ENCODE measurements at places on chromosomes 5 and 9. TPM values are rescaled to one million over a fixed set of nuclear protein-coding genes. Genes with fewer than 3 reads are reported as not detected.

Gene C5orf58
- not detected for total RNA-seq

Gene SPATA31C1
- not detected for total RNA-seq

Gene GRXCR2
- total RNA-seq = not detected

Gene PHYHD1
- total RNA-seq = 42.7 TPM

Gene STING1
- total RNA-seq = 77.4 TPM

Gene SLCO6A1
- total RNA-seq = not detected

Gene NPR3
- 23.5 TPM for total RNA-seq

Gene SARDH
- 16.4 TPM for total RNA-seq

Gene REEP5
- total RNA-seq = 93.8 TPM

Gene SLC25A2
- total RNA-seq = 4.8 TPM

Gene BTNL3
- total RNA-seq = not detected

Gene CTXN3
- total RNA-seq = not detected

Gene SPATA31A3
- not detected for total RNA-seq

Gene FOXI1
- not detected for total RNA-seq

Gene PTPN3
- total RNA-seq = 3.3 TPM

Gene DOCK2
- total RNA-seq = 83.4 TPM

Gene SLC46A2
- 0.22 TPM for total RNA-seq

Gene PRR16
- total RNA-seq = 2.1 TPM

Gene UBE2QL1
- total RNA-seq = 1.0 TPM

Gene SH3TC2
- total RNA-seq = 90.4 TPM

Gene CNTNAP3B
- 52.8 TPM for total RNA-seq

Gene MYO10
- total RNA-seq = 30.6 TPM

Gene PCDHA12
- 10.5 TPM for total RNA-seq

Gene LHX3
- not detected for total RNA-seq

Gene C9orf153
- total RNA-seq = 0.84 TPM

Gene MYOZ3
- total RNA-seq = 0.30 TPM

Gene SNX18
- 49.4 TPM for total RNA-seq

Gene AIF1L
- 55.9 TPM for total RNA-seq

Gene INSL6
- not detected for total RNA-seq

Gene TMEM174
- total RNA-seq = not detected

Gene MAPK9
- total RNA-seq = 26.3 TPM

Gene MAP1B
- 470 TPM for total RNA-seq

Gene ADAMTS2
- total RNA-seq = 23.2 TPM

Gene GDNF
- not detected for total RNA-seq

Gene TICAM2
- 1.6 TPM for total RNA-seq

Gene SLC6A3
- total RNA-seq = not detected

Gene KLHL3
- 27.3 TPM for total RNA-seq

Gene OSTF1
- total RNA-seq = 20.7 TPM

Gene STXBP1
- total RNA-seq = 106 TPM

Gene CARTPT
- total RNA-seq = not detected

Gene ARID3C
- total RNA-seq = 2.1 TPM

Gene TRPM6
- total RNA-seq = 2.9 TPM

Gene IL3
- total RNA-seq = not detected

Gene CA9
- total RNA-seq = not detected

Gene ANKRD20A1
- total RNA-seq = not detected

Gene PPIP5K2
- 62.1 TPM for total RNA-seq

Data from tibial nerve (tissue), 4 donors.